Activated effector memory CD4-positive, alpha-beta T cell treated with anti-CD3 and anti-CD28 coated beads, Interleukin-2, amount 50 U/mL, for 16 hours (primary cell): ENCODE measurements at places on chromosomes 12 and 14.

DNA sequence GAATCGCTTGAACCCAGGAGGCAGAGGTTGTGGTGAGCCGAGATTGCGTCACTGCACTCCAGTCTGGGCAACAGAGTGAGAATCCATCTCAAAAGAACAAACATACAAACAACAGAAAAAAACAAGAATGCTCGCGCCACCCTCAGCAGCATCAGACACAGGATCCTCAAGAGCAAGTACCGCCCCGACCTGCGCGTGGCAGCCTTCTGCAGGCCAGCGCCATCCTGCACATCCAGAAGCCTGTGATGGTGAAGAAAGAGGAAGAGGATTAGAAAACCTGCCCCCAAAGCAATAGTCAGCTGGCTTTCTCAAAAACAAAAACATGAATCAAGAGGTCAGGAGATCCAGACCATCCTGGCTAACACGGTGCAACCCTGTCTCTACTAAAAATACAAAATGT lies 30.0 kb upstream of the EID3 start:
- no peak for DNase-seq

DNA sequence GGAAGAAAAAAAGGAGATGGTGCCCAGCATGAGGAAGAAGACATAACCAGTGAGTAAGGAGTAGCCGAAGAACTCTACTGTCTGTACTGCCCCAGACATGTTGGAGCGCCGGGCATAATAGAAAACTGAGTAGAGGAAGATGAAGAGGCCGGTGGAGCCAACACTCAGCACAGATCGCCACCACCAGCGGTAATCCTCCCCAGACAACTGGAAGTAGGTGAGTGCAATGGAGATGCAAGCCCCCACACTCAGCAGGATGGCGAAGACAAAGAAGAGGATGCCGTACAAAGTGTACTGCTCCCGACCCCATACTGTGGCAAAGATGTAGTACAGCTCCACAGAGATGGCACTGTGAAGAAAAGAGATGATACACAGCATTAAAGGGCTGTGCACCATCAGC lies 844 bp upstream of the IPO4 start:
- no peak for DNase-seq

DNA sequence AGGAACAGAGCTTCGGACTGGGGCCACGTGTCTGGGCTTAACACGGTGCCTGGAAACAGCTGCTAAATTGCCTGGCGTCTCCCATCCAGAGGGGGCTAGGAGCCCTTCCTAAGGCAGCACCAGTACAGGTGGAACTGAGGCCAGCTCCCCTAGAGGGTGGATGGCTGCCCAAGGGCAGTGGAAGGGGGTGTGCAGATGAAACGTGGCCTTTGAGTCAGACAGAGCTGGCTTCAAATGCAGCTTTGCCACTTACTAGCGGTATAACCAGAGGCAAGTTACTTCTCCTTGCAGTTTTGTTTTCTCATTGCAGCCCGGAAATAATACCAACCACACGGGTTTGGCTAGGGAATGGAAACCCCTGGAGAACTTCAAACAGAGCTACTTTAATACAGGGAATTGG lies 59.3 kb upstream of the SLC24A4 start:
- no peak for DNase-seq

DNA sequence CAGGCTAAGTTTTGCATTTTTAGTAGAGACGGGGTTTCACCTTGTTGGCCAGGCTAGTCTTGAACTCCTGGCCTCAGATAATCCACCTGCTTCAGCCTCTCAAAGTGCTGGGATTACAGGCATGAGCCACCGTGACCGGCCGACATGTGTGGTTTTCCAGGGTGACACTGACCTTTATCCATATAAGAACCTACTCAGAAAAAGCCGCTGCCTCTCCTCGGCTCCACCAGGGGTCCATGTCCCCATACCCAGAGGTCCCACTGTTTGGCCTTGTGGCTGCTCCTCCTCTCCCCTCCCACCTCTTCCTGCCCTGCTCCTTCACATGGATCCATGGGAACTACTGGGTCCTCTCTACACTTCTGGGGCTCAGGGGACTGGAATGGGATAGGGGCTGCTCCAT lies 64.6 kb downstream of the PTPN21 start:
- no peak for DNase-seq

- DNase-seq: no peak
Measured at GRCh38 chr12:130929363-130929762, 24.3 kb upstream of the ADGRD1 start.

GRCh38 chr12:63206909-63207308 lies 55.9 kb upstream of the AVPR1A start:
- DNase-seq: no peak

GRCh38 chr12:49921299-49921698 lies 17.6 kb upstream of the FAIM2 start:
- no peak for DNase-seq

DNA sequence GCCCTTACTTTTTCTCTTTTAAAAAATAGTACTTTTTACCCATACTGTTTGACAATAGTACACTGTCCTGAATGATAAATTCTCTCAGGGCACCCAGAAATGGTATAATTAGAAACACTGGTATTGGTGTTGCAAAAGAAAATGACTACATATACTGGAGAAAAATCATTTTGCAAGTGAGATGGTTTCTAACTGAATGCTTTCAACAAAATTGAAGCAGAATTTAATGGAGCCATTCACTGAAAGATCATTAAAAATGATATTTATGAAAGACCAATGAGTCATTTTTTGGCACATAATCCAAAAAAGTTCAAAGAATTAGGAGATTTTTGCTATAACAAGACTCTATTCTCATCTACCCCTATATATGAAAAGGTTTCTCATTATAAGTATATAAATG lies 68.8 kb downstream of the TMTC1 start:
- no peak for DNase-seq

GRCh38 chr12:30063435-30063945 lies 279.7 kb upstream of the TMTC1 start:
- no peak for DNase-seq

DNA sequence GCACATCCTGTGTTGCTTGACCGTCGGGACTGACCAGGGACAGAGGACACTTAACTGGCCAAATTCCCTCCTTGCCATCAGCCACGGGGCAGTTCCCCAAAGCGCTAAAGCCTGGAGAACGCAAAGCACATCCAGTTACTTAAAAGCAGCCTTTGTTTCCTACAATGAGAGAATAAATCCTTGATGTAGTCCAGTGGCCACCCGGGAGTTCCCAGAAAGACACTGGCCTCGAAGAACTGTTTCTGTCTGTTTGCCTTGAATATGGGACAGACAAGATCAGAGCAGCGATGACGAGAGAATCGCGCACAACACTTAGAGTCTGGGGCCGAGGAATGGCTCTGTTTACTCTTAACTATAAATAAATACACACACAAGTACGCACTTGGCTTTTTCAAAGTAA lies 102.2 kb downstream of the TNFAIP2 start:
- no peak for DNase-seq

DNA sequence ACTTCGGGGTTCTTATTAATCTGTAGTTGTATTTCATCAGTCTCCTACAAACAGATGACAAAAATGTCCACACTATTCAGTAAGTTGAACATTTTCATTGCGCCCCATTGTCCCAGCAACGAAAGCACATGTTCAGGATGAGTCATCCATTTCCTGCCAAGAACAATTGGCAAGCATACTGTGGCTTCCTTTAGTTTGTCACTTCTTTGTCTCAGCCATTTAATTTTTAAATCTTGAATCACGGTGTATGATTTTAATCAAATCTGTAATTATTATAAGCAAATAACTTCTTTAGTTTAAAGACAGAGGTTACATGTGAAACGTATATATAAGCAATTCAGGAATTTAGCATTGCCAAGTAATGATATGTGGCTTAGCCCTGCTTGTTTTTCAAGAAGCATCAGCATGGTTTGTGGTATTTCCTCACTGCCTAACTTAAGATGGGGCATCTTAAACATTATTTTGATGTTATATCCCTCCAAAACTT lies 211.3 kb upstream of the KRR1 start:
- DNase-seq: peak; percentile 72

GRCh38 chr14:61695695-61696527 lies 598 bp downstream of the HIF1A start:
- peak; percentile 81 for DNase-seq

DNA sequence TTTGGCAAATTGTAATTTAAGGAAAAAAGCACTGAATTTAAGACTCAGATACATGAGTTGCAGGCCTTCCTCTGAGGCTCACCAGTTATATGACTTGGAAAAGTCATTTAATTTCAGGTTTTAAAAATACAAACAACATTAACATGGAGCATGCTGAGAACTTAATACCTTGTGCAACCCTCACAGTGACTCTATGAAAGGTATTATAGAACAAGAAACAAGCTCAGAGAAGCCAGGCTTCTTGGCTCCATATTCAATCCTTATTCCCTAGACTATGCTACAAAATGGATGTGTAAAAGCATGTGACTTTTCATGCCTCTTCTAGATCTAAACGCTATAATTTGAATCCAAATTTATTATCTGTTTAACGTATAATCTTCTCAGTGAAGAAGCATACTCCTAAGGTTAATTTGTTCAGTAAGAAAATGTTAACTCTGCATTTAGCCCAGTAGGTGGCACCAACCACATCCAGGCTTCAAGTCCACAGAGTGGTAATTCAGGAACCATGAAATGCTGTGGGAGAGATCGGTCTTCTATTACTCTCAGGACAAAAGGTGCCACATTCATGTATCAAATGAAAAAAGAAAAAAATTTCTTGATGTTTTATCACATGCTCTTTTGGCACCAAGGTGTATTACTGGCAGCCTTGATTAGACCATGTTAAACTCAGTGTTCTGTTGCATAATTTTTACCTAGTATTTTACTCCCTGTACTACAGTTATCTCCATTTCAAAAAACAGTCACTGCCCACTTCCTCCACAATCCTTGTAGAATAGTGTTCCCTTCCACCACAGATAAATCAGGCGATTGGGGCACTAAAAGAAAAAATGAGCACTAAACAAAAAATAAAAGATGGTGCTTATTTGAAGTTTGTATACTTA lies 9.3 kb downstream of the CCDC196 start:
- DNase-seq: peak; percentile 69

DNA sequence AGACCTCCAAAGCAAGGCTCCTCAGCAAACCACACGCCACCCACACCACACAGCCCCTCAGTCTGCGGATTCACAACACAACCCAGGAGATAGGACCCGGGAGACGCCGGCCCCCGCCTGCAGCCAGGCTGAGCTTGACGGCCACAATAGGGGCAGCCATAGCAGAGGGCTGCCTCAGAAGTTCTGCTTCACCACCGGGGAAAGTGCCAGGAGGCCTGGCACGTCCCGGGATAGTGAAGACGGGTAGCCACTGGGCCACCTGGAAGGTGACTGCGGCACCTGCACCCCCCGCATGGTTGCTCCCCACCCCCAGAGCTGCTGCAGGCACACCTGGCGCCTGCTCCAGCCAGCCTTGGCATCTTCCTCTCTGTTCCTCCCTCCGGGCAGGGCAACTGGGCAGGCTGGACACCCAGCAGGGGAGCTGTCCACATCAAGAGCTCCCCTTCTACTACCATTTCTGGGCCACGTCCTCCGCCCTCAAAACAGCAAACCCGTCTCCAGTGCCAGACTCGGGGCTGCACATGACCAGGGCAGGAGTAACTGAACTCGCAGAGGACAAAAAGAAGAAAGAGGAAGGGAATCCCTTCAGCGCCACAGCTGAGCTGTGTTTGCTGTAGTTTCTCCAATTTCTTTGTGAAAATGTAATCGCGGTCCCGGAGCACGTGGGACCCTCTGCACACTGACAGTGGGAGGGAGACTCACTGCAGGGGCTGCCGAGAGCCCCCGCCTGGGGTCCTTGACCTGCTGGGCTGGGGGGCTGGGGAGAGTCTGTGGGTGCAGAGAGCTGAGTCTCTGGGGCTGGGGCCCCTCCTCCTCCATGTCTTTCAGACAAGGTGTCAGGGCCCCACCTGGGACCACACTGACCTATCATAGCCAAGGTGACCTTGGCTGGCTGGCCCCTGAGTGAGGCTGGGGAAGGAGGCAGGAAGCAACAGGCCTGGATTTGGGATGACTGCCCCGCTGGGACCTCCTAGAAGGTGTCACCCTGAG lies 74.2 kb upstream of the C14orf180 start:
- no peak for DNase-seq

GRCh38 chr12:7750350-7750749 lies 3.2 kb upstream of the CLEC4C start:
- DNase-seq: no peak
